Effector memory CD4-positive, alpha-beta T cell (primary cell): ENCODE measurements at places on chromosomes 3 and 15.

DNA sequence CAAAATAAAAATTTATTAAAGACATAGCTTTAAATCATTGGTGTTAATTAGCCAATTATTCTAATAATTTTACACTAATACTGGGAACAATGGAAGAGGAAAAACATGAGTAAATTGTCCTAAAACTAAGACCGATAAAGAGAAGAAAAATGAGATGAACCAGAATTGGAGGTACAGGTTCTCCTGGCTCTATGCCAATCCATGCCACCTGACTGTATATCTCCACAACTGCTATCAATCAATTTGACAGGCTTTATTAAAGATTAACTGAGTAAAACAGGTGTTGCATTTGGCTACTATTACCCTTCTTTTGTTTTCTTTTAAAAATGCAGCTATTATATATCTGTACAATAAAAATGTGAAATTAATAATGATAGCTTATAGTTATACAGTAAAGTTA, 850.0 kb downstream of the CADM2 start:
- no peak overlapping the region for H3K27ac ChIP-seq
- no peaks in the 10 kb centered on the region for H3K4me1 ChIP-seq
- H3K4me3 ChIP-seq, result no peak overlapping the region
- no peak for DNase-seq
- H3K36me3 ChIP-seq, result no peaks in the 10 kb centered on the region

GRCh38 chr3:53845103-53845880, 927 bp downstream of the CHDH start:
- peak overlapping the region; percentile 51 for H3K4me3 ChIP-seq
- DNase-seq, result no peak

DNA sequence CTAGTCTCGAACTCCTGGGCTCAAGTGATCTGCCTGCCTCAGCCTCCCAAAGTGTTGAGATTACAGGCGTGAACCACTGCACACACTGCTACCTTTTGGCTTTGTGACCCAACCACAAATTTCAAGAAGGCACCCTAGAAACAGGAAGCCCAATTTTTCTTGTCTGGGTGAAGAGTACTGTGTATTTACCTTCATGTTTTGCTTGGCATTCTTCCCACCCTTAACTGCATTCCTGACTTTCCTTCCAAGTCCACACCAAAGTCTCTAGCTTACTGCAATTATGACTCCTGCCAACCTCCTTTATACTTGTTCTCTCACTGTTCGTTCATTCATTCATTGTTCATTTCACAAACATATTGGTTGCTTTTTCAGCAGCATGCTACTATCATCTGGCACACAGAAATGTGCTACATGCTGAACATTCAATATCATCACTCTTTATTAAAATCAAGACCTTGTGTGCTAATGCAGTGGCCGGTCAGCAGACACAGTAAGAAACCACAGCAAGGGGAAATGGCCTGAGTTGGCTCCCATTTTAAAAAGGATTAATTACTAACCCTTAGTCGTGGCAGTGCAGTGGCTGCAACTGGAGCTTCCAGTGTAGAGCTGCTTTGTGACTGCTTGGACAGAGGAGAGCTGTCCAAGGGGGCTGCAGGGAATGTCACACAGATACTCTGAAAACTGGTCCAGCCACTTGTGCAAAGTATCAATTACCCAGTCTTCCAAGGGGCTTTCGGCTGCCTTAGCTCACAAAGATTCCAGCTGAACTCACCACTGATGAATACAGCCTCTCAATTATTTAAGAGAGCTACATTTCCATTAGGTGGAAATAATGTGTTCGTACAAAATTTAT, 94.0 kb downstream of the ETFA start:
- H3K27me3 ChIP-seq, result no peaks in the 10 kb centered on the region
- no peak overlapping the region for H3K27ac ChIP-seq
- no peaks in the 10 kb centered on the region for H3K4me1 ChIP-seq
- no peak overlapping the region for H3K4me3 ChIP-seq
- peaks cover 21% of the 10 kb centered on the region for H3K36me3 ChIP-seq

DNA sequence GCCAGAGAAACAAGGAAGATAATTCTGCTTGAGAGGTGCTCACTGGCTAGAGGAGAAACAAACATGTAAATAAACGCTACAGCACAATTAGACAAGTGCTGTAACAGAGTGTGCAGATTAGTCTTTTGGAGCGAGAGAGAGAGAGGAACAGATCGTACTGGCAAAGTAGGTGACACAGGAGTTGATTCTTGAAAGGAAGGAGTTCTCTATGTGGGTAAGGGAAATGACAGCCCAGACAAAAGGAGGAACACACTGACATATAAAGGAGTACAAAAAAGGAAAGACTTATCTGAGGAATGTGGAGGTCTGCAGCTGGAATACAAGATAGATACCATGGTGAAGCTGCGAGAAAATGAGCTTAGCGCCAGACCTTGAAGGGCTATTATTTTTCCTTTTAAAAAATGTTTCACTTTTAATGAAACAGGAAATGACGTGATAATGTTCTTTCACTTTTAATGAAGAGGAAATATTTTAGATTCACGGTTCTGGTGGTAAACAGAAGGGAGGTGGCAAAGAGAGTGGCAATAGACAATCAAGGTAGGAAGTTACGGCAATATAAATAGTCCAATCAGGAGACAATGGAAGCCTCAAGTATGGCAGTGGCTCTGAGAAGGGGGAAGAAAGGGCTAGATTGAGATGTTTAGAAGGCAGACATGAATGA, 202.9 kb downstream of the VPS13C start:
- DNase-seq, result no peak
- H3K4me1 ChIP-seq, result peaks cover 4% of the 10 kb centered on the region
- H3K27ac ChIP-seq, result peak overlapping the region; percentile 58

DNA sequence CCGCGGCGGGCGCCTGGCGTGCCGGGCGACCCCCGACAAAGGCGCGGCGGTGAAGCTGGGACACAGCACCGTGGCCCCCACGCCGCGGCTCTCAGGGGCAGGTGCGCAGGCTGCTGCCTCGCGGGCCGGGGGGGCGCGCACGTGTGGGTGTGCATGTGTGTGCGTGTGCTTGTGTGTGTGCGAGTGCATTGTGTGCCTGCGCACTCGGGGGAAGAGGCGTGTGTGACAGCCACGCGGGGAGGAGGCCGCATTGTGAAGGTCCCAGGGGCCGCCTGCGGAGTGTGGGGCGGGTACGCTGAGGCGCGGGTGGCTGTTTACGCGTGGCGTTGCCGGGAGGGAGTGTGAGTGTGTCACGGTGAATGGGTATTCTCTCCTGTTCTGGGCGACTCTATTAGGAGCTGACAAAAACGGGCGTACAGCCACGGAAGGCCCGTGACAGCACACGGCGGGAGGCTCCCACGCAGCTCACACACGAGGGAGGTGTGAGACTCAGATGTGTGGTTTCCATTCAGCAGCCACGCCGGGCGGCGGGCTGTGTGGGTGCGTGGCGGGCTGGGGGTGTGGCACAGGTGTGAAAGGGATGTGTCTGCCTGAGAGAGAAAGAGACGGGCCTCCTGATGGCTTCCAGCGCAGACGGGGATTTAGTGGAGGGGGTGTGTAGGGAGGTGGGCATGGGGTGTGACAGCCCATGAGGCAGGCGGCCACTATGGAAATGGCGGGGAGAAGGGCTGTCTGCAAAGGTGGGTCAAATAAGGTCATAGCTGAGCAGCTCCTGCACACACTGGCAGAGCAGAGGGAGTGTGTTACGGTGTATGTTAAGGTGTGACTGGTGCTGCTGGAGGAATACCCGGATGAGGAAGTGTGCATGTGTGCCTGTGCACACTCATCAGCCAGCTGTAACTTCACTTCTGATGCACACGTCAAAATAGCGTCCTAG, 750 bp downstream of the PODXL2 start:
- DNase-seq, result no peak
- no peaks in the 10 kb centered on the region for H3K36me3 ChIP-seq
- no peak overlapping the region for H3K27ac ChIP-seq
- peak overlapping the region; percentile 53 for H3K4me3 ChIP-seq
- H3K4me1 ChIP-seq, result peaks cover 11% of the 10 kb centered on the region

DNA sequence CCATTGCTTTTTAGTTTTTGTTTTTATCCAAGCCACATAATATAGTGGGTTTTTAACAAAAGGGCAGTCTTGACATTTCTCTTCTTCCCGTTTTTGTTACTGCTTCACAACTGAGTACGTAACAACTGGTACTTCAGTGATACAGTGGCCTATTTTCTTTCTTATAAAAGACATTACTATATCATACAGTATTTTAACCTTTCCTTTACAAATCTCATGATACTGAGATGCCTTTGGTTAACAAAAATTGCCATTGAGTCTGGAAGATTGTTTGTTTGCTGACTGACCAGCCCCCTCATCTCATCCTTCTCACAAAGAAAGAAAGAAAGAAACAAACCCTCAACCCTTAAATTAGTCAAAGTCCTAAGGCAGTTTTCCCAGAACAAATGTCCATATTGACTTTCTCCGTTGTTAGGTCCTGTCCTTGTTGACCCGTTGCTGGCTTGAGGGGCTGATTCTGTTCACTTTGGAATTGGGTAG, 77.0 kb upstream of the SAMMSON start:
- H3K36me3 ChIP-seq, result no peaks in the 10 kb centered on the region
- no peaks in the 10 kb centered on the region for H3K4me1 ChIP-seq
- DNase-seq, result no peak
- H3K27ac ChIP-seq, result no peak overlapping the region
- H3K27me3 ChIP-seq, result no peaks in the 10 kb centered on the region

DNA sequence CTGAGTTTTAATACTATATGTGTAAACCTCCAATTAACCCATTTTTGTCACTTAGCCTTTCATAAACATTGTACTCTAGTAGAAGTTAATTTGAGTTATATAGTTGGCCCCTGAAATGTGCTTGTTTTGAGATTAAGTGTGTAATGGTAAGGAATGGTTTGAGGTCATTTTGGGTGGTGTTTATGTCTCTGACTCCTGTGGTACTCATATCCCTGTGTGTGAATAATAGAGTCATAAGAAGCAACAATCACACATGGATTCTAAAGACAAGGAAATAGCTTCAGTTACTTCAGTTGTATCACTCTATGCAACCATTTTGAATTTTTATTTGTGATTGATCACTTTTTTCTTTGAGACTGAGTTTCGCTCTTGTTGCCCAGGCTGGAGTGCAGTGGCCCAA, 408.5 kb downstream of the MFSD1 start:
- no peak overlapping the region for H3K4me3 ChIP-seq
- no peaks in the 10 kb centered on the region for H3K27me3 ChIP-seq
- H3K4me1 ChIP-seq, result no peaks in the 10 kb centered on the region
- no peak for DNase-seq
- H3K27ac ChIP-seq, result no peak overlapping the region

DNA sequence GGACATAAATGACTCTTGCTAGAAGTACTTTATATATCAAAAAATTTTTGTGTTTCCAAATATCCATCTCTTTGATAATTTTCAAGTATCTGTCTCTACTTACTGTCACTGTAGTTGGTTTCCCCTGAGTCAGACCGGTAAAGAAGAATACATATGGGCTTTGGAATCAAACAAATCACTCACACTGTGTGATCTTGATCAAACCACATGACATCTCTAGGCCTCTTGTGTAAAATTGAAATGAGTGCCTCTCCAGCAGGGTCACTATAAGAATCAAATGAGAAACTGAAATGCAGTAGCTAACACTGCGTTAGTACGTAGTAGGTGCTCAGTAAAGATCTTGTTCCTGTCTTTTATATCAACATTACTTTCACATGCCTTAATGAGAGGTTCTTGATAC, 314.6 kb upstream of the STT3B start:
- no peaks in the 10 kb centered on the region for H3K27me3 ChIP-seq
- no peak overlapping the region for H3K27ac ChIP-seq
- H3K4me3 ChIP-seq, result no peak overlapping the region

- H3K27ac ChIP-seq, result no peak overlapping the region
- DNase-seq, result no peak
- H3K4me1 ChIP-seq, result no peaks in the 10 kb centered on the region
- H3K36me3 ChIP-seq, result no peaks in the 10 kb centered on the region
- H3K4me3 ChIP-seq, result no peak overlapping the region
- H3K27me3 ChIP-seq, result no peaks in the 10 kb centered on the region
Observed at GRCh38 chr3:158233791-158234190, 123.9 kb downstream of the RSRC1 start.
